BE2C (cell line): ENCODE measurements at places on chromosomes 16 and 17.

DNA sequence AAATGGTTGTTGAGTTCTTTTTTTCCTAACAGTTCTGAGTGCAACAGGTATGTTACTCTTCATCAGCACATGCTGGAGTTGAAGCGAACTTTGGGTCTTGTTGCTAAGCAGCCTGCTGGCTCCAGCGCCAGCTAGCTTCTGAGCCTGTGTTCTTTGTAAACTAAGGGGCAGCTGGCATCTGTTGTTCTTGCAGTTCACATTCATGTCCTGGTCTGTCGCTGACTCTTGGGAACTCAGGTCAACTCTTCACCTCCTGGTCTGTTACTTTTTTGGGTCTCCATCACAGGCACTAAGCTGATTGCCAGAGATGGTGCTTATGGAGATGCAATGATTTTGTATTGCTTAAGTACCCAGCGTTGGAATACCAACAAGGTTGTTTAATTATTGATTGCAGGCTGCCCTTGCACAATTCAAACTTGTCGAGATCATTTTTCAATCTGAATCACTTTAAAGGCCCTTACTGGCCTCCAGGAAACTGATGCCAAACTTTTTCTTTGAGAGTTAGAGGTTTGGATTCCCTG is 40.9 kb downstream of the USP10 start:
- DNase-seq: no peak

DNA sequence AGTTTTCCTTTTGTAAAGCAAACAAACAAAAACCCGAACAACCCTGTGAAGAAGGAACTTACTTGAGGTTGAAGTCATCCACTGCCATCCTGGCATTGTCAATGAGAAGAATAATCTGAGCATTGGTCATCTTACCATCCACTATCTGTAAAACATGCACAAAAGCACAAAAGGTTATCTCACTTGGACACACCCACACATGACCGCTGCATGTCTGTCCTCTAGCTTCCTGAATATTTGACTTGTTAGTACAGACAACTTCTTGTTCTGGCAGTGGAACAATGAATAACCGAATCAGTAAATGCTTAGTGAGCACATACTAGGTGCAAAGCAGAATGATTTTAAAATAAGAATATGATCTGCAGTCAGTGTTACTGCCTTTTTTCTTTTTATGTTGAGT is 6.1 kb downstream of the KRT23 start:
- DNase-seq: no peak

- peak; percentile 71 for DNase-seq
Observed at GRCh38 chr17:1714980-1715802, 5.0 kb upstream of the TLCD2 start.

DNA sequence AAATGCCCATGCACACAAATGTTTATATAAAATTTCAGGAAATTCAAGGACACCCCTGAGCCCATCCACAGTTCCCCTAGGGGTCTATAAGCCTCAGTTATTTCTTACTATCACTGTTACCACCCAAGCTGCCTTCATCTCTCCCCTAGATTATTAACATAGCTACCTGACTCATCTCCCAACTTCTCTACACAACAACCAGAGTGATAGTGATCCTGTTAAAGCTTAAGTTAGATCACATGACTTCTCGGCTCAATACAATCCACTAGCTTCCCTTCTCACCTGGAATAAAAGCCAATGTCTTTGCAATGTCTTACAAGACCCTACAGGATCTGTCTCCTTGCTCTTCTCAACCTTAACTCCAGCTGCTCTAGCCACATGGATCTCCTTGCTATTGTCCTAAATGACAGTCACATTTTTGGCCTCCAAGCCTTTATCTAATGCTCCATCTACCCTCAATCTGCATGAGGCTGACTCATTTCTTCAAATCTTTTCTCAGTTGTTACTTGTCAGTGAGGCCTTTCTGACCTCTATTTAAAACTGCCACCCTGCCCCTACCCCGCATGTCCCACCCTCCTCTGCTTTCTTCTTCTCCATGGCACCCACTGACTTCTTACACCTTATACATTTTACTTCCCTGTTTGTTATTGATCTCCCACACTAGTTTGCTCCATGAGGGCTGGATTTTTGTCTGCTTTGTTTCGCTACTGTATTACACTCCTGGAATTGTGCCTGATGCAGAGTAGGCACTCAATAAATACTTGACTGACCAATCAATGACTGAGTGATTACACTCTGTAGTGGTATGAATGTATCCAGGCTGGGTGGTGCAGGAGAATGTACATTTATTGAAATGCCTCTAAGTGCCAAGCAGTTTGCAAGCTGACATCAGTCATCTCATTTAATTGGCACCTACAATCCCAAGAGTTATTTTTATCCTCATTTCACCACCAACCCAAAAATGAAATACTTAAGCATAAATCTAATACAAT is 5.2 kb upstream of the LIG3 start:
- DNase-seq: no peak

DNA sequence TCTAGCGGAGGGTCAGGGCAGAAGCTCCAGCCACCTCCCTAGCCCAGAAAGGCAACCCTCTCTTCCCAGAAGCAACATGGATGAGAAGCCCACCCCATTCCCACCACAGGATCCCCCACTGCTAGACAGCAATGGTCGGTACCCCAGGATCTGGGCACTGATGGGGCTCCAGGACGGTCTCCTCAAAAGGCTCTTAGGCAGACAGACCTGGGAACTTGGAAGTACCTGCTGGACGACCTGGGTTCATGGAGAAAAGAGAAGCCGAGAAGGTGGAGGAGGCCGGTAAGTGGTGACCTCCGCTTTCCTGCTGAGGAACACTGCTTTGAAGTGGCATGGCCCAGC is 96.6 kb downstream of the TBC1D16 start:
- DNase-seq: peak; percentile 5

DNA sequence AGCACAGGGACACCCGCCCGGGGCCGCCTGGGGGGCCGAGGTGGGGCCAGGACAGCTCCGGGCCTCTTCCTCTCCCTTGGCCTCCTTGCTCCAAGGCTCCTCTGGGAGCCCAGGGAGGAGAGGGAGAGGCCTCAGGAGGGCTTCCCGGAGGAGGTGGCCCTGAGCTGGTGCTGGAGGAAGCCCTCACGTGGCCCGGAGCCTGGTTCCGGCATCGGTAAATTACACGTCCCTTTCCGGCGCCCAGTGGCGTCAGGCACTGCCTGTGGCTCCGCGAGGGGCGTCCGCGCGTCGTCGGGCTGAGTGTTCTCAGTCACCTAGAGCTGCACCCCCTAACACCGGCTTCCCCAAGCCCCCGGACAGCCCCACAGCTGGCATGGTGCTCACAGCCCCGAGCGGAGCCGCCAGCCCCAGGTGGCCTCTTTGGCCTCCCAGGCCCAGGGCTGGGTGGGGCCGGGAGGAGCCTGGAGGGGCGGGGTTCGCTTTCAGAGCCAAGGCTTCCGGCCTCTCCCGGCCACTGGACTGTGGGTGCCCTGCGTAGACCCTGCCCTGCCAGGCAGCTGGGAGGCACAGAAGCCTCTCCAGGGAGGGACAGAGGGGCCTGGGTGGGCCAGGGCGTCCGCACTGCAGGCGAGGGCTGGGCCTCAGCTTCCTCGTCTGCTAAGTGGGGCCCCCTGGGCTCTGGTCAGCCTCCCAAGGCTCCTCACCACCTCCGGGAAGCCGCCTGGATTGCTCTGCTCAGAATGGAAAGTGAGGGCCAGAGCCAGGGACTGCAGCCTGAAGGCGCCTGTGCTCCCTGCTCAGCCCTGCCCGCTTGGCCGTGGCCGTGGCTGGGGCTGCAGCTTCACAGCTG is 27.9 kb upstream of the SSTR5 start:
- no peak for DNase-seq

- peak; percentile 50 for DNase-seq
Observed at GRCh38 chr17:27430882-27431491, 25.3 kb upstream of the KSR1 start.

DNA sequence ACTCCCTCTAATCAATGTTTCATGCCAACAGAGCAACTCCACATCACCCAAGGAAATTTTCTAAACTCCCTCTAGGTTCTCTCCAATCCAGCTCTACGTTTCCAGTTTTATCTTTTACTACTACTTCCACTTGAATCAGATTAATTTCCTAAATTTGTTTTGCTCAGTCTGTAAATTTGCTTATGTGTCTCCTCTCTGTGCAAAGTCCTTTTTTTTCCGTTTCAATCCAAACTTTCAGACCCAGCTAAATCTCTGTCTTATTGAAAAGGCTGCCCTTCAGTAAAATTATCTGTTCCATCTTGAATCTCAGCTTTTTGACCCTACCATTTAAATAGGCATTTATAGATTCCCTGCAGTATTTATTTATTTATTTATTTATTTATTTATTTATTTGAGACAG is 61.4 kb upstream of the COX10 start:
- DNase-seq: no peak

GRCh38 chr17:9217151-9218056 is 196.1 kb downstream of the NTN1 start:
- no peak for DNase-seq

GRCh38 chr16:56569971-56570370 is 5.1 kb downstream of the MT4 start:
- DNase-seq: no peak

DNA sequence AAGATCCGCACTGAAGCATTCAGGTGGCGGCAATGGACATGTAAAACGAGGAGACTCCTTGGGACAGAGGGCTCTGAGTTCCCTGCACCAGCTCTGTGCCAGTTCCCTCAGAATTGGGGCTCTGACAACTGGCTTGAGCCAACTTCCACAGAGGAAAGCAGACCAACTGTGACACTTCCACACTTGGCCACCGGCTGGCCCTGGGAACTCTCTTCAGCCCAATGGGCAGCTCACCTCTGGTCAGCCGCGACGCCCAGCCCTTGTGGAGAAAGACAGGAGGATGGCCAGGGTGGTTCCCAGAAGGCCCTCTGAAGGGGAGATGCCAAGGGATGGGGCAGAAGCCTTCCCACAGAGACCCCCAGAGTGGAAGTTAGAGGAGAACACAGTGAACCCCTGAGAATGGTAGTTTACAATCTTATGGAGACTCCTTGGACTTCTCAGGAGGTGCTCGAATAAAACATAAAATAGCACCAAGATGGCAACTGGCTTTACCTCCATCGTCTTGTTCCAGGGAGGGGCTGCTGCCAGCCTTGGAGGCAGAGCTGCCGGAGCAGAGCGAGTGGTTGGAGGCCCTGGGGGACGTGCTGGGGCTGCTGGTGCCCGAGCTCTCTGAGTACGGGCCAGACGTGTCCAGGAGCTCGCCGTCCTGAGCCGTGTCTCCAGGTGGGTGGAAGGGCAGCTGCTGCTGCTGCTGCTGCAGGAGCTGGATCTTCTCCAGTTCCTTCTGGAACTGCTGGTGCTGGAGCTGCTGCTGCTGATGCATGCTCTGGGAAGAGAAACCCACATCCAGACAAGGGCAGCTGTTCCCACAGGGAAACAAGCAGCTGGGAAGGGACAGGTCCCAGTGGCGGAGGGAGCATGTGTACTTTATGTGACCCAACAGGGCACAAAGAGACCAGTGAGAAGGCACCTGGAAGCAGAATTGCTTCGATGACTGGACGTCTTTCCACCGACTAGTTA is 35.0 kb upstream of the ICAM2 start:
- no peak for DNase-seq

DNA sequence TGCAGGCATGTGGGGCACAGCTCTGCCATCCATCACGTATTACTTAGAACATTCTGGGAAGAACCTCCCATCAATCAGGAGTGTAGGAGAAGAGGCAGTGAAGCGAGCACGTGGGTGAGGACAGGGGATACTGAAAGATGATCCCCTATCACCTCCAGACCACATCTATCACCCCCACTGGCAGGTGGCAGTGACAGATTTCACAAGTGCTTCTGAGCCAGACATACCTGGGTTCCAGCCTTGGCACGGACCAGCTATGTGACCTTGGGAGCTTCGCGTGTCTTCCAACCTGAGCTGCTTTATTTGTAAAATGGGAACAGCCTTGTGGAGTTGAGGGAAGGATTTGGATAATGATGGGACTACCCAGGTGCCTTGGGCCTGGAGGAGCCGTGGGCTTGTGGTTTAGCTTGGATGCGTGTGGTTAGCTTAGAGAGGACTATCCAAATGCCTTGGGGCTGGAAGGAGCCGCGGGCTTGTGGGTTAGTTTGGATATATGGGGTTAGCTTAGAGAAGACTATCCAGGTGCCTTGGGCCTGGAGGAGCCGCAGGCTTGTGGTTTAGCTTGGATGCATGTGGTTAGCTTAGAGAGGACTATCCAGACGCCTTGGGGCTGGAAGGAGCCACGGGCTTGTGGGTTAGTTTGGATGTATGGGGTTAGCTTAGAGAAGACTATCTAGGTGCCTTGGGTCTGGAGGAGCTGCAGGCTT is 206.4 kb downstream of the ENGASE start:
- no peak for DNase-seq

GRCh38 chr17:534071-534691 is 180.5 kb downstream of the VPS53 start:
- DNase-seq: no peak

DNA sequence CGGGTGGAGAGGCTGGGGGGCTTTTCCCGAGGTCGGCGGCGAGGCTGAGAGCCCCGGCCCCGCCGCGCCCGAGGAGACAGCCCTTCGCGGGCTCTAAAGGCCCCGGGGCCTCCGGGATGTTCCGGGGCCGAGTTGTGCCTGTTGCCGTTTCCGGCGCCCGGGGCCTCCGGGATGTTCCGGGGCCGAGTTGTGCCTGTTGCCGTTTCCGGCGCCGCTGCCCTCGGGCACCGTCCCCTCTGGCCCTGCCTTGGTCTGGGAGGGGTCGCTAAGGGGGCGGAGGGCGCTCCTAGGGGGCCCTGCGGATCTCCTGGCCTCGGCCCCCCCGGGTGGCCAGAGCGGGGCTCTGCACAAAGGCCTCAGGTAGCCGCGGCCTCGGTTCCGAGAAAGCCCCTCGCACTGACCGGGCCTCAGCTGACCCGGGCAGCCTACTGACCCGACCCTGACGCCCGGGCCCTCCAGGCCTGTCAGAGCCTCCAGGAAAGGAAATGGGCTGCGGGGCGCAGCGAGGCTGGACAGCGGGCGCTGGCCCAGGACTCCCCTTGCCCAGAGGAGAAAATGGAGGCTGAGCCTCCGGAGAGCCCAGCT is 24.2 kb downstream of the ACTG1 start:
- no peak for DNase-seq

- DNase-seq: no peak
Observed at GRCh38 chr17:50380369-50381259, 7.6 kb downstream of the EME1 start.

GRCh38 chr17:48907713-48908046 is 527 bp upstream of the UBE2Z start:
- DNase-seq: no peak

- DNase-seq: no peak
Observed at GRCh38 chr17:81520021-81520901, 7.7 kb upstream of the ACTG1 start.

DNA sequence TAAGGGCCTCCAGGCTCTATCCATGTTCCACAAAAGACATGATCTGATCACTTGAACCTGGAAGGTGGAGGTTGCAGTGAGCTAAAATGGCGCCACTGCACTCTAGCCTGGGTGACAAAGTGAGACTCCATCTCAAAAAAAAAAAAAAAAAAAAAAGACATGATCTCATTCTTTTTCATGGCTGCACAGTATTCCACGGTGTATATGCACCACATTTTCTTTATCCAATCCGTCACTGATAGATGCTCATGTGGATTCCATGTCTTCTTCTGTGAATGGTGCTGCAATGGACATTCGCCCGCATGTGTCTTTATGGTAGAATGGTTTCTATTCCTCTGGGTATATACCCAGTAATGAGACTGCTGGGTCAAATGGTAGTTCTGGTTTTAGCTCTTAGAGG is 124.4 kb downstream of the ANKRD11 start:
- DNase-seq: no peak

- DNase-seq: peak; percentile 86
Observed at GRCh38 chr17:58200024-58200633, 7.6 kb downstream of the EPX start.

GRCh38 chr16:22282254-22282892 is 14.8 kb upstream of the POLR3E start:
- DNase-seq: no peak
